ENCODE measurements at places on chromosomes 5 and 9.

DNA sequence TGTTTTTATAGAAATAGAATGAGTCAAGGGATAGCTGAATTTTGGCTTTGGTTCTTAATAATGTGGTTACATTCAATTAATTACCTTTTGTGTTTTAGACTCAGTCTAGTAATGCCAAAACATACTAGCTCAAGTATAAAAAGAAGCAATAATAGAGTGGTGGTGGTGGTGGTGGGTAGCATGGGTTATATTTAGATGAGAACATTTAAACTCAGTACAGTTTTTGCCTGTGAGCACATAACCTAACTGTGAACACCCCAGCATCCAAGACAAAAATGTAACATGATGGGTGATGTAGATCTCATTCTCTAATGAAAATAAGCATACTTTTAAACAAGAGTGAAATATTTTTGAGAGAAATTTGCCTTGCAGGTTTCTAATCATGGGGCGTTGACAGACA, 14.2 kb downstream of the CPEB4 start:
- no peak for DNase-seq

DNA sequence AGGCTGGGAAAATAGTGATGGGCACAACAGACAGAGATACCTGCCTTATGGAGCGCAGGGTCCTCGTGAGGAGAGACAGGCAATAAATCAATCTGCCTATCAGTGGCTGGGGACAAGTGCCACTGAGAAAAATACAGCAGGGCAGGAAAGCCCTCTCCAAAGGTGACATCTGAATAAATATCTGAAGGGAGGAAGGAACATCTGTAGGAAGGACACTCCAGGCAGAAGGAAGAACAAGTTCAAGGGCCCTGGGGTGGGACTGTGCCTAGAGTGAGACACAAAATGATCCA, 53.7 kb upstream of the SLC25A51 start:
- no peak for DNase-seq

- no peak for DNase-seq
Observed at GRCh38 chr5:3121813-3122212, 370.3 kb upstream of the IRX2 start.

DNA sequence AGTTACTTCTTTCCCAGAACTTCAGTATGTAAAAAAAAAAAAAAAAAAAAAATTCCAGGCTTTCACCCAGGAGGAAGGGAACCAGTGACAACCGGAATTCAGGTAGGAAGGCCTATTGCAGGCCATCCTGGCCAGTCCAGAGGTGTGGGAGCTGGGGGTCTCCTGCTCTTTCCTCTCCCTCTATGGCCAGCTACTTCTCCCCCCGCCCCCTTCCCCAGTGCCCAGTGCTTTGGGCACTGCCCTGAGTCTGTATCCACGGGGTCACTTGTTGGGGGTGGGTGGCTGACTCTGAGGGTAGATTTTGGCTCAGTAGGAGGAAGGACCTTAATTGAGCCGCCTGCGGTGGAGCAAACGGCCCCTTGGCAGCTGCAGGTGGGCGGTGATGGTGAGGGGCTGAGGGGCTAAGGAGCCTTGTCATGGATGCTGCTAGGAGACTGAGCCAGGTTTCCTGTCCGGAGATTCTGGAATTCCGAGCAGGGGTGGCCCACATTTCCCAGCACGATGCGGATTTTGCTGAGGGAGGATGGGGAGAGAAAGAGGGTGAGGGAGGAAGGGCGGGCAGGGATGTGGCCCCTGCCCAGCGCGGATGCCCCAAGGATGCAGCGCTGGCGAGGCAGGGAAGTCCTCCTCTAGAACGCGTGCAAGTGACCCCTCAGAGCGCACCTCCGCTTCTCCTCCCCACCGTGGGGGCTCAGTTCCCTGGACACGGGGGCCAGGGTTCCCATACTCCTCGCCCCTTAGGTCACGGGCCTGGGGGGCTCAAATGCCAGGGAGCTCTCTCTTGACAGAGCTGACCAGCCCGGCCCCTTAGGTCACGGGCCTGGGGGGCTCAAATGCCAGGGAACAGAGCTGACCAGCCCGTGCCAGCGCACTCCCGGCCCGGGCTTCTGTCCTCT, 1.2 kb upstream of the PHF2 start:
- no peak for DNase-seq

GRCh38 chr5:154972476-154973080, 31.7 kb downstream of the MRPL22 start:
- DNase-seq: no peak

GRCh38 chr9:4397917-4398316, 92.4 kb upstream of the SLC1A1 start:
- DNase-seq: no peak

DNA sequence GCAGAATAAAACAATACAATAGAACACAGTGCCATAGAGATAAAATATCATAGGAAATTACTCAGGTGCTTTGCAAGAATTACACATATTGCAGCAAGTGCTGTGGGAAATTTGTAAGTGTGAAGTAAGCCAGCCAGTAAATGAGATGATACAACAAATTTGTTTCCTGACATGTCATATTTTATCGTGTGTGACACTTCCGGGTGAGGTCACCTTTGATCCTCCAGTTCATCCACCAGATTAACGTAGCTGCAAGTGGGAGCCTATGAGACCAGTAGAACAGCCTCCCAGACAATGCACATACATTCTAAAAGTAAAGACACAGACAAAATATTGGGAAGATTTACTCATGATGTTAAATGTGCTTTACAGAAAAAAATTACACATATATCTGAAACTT, 72.2 kb downstream of the PRDM9 start:
- DNase-seq: no peak

- no peak for DNase-seq
Observed at GRCh38 chr5:147245381-147246165, 10.7 kb downstream of the STK32A start.

DNA sequence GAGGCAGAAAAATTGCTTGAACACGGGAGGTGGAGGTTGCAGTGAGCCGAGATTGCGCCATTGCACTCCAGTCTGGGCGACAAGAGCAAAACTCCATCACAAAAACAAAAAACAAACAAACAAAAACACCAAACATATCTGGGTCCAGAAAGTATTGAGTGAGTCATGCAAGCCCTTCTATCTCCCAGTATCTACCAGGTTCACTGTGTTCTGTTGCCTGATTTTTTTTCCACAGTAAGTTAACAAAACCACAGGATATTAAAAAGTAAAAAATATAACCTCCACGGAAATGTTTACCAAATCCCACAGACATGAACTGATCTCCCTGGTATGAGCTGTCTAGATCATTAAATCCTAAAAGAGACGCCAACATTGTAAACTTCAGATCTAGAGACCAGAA, 94.4 kb downstream of the ANKH start:
- DNase-seq: no peak

- DNase-seq: no peak
Observed at GRCh38 chr5:58187432-58188261, 272.2 kb downstream of the PLK2 start.

DNA sequence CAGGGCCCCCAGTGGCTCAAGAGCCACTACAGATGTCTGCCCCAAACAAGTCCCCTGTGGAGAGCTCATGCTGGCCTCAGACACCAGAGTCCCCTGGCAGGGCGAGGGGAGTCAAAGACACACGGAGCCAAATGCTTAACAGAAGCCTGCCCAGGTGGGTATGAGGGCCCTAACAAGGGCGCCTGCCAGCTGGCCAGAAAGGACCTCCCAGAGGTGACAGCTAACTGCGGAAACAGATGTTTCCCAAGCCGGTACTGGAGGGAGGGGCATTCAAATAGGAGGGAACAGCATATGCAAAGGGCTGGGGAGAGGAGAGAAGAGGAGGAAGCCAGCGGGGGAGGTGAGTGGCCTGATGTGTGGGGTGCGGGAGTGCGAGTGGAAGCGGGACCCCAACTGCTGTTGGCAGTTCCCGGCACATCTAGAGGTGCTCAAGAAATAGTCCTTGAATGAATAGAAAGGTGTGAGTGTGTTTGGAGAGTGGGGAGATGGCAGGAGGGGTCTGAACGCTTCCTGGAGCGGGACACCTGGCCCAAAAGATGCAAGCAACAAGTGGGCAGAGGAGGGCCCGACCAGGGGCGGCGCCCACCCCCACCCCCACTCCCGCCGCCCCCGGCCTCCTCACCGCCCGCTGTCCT, 824 bp downstream of the MXD3 start:
- DNase-seq: no peak

DNA sequence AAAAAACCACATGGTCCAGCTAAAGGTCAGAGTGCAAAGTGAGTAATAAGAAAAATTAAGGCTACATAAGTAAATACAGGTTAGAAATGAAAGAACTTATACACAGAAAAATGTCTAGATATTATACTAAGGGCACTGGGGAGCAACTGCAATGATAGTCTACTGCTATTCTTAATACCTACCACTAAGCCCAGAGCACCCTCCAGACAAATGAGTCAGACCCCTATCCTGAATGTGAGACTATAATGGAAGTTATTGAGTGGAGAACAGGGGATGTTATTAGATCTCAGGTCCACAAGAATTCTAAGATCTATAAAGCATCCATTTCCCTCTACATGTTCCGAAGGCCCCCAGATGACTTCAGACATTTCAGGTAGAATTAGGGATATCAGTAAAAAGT, 438.3 kb downstream of the PRELID2 start:
- no peak for DNase-seq

GRCh38 chr9:88694625-88695024, 159.6 kb downstream of the NXNL2 start:
- DNase-seq: no peak

- no peak for DNase-seq
Observed at GRCh38 chr5:106923409-106923808, 747.3 kb downstream of the EFNA5 start.

DNA sequence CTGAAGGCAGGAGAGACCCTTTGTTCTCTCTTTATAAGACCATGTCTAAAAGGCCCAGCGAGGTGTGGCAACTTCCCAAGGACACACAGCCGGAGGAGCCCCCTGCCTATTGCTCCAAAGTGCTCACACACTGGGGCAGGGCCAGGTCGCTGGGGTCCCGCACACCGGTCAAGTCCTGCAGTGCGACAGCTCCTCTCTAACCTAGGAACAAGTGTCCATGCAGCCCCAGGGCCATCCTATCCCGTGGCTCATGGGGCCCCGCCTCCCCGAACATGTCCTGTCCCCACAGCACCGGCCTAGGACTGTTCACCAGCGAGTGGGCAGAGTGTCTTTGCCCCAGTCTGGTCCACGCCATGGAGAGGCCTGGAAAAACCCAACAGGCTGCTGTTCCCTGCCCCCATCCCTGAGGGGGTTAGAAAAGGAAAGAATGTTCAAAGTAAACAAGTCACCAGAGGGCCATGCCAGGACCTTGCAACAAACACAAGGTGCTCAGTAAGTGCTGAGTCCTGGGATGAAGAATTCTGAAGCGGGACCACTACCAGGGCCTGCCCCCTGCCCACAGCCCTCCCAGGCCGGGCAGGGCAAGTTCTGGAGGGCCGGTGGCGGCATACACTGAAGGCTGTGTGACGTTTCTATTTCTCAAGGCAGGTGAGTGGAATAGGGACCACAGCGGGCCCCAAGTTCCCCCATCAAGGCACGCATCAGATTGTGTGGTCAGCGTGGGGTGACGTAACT, 938 bp downstream of the NINJ1 start:
- peak; percentile 49 for DNase-seq

DNA sequence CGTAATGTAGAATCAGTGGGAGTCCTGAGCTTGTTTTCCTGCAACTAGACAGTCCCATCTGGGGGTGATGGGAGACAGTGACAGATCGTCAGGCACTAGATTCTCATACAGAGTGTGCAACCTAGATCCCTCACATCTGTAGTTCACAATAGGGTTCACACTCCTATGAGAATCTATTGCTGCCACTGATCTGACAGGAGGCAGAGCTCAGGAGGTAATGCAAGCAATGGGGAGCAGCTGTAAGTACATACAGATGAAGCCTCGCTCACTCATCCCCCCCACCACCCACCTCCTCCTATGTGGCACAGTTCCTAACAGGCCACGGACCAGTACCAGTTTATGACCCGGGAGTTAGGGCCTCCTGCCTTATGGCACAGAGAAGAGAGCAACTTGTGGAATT, 116.2 kb upstream of the PIK3R1 start:
- DNase-seq: no peak

GRCh38 chr5:149298842-149299404, 27.3 kb downstream of the AFAP1L1 start:
- DNase-seq: no peak

Data from effector CD4-positive, alpha-beta T cell (primary cell).